ENCODE measurements at places on chromosomes 12 and 14. TPM values are rescaled to one million over a fixed set of nuclear protein-coding genes. Genes with fewer than 3 reads are reported as not detected.

The RBP5 gene
- not detected for total RNA-seq

The KRT6C gene
- total RNA-seq: not detected

The ADAM21 gene
- total RNA-seq: not detected

The KRT75 gene
- not detected for total RNA-seq

The CLEC4D gene
- not detected for total RNA-seq

The KRT74 gene
- 0.15 TPM for total RNA-seq

The CFAP251 gene
- total RNA-seq: 0.30 TPM

The HHIPL1 gene
- 0.05 TPM for total RNA-seq

The TMEM30B gene
- total RNA-seq: 0.30 TPM

The TPPP2 gene
- total RNA-seq: not detected

DNA sequence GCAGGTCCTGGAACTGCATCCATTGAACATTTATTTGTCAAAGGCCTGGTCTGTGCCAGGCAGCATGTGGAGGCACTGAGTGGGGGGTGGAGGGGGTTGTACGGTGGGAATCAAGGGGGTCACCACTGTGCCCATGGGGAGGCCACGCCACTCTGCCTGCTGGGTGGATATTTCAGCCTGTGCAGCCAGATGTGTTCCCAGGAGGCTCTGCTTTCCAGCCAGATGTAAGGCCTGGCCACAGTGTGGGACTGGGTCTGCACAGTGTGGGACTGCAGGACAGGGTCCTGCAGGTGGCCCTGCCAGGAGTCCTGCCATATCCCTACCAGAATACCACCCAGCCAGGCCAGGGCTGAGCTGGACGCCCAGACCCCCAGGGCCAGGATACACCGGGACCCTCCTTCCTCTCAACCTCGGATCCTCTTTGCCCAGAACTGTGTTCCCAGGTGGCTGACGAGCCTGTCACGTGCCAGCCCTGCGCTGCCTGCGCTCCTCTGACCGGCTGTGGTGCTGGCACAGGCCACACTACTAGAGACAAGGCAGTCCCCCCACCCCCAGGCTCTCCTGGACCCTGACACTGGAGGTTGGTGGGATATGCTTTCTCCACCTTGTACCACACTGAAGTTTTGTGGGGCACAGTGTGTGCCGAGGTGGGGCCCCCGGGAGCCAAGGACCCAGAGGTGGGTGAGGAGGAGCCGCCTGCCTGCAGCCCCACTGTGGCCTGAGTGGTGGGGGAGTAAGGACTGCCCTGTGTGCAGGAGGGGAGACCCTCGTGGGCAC, 17.5 kb downstream of the XRCC3 start:
- no peak for DNase-seq

- no peak for DNase-seq
Measured at GRCh38 chr12:111362687-111363475, 6.0 kb downstream of the PHETA1 start.

- DNase-seq: no peak
Measured at GRCh38 chr12:44227616-44228015, 391.7 kb downstream of the TMEM117 start.

- DNase-seq: no peak
Measured at GRCh38 chr12:96378319-96378718, 21.9 kb downstream of the CDK17 start.

DNA sequence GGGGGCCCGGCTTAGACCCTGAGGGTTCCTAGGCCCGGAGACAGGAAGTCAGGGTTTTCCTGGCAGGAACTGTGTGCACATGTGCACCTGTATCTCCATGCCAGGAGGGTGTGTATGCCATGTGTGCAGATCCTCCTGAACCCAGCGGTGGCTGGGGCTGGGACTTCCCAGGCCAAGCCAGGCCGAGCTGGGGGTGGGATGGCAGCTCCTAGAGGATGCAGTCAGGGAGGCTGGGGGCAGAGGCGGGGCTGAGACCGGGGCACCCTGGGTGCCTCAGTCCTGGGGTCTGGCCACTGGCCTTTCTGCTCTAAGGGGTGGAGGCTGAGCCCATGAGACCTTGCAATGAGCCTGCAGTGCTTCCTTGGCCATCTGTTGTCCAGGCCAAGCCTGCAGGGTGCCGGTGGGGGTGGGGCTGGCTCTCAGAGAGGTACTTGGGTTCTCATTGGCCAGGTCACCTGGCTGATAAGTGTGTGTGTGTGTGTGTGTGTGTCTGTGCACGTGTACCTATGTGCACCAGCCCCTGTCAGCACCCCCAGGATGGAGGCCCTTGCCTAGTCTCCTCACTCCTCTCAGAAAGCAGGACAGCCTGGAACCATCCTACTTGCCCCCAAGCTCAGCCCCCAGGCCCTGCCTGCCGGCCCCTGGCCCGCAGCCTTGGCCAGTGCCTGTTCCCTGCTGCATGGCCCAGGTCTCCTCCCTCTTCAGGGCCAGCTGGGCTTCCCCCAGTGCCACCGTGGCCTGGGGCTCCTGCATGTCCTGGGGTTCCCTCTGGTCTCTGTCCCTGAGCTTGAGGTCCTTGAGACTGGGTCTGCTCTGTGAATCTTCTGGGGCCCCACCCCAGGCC, 10.6 kb upstream of the TNFAIP2 start:
- DNase-seq: no peak

DNA sequence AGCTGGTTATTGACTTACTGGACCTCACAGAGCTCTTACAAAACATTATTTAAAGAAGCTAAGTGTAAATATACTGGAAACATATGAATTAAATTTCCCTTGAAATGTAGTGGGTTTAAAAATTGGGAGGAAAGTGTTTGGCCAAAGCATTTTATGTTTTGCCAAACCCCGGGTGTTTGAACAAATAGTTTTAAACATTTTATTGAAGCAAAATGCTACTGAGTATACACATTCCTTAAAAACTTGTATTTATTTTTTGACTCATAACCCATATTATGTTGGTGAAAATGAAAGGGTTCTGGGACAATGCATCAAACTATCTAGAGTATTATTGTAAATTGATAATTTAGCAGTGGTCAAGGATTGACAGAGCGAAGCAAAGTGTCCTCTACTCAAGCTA, 1048.5 kb downstream of the SLC6A15 start:
- no peak for DNase-seq

DNA sequence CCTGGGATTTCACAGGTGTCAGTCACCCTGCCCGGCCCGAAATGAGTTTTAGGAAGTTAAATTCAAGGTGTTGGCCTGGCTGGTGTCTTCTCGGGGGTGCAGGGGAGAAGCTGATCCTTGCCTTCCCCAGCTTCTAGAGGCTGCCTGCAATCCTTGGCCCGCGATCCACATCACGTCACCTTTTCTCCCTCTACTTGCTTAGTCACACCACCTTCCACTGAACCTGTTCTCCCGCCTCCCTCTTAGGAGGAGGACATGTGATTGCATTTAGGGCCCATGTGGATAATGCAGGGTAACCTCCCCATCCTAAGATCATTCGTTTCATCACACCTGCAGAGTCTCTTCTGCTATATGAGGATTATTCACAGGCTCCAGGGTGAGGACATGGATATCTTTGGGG, 25.4 kb upstream of the ATXN2 start:
- no peak for DNase-seq

DNA sequence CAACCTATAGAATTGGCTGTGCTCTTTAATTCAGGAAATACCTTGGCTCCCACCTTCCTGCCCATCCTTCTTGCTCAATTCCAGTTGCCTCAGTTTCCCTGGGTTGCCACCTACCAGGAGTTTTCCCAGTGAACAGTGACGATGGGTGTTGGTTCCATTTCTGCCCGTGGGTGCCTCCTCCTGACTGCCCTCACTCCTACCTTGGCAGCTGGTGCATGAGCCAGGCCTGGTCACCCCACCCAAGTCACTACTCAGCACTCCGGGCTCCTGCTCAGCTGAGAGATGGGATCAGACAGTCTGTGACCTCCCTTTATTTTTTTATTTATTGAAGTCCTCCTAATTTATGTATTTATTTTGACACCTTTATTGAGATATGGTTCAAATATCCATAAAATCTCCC, 31.0 kb upstream of the PTGR2 start:
- DNase-seq: no peak

GRCh38 chr12:69998011-69998410, 173.0 kb downstream of the MYRFL start:
- no peak for DNase-seq

DNA sequence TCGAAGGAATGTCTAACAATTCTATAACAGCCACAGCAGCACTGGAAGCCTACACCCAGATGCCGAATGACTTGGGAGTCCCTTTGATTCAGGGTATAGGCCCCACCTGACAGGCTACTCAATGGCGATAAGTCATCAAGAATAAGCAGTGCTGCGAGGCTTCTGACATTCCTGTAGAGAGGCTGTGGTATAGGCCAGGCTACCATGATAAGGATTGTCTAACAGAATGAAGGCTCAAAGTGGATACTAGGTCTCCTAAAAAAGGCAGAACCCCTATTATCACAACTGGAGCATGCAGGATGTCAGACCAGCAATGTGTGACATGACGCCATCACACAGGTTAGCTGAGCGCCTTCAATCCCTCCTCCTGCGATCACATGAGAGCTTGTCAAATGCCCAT, 53.2 kb downstream of the ZFP36L1 start:
- no peak for DNase-seq

DNA sequence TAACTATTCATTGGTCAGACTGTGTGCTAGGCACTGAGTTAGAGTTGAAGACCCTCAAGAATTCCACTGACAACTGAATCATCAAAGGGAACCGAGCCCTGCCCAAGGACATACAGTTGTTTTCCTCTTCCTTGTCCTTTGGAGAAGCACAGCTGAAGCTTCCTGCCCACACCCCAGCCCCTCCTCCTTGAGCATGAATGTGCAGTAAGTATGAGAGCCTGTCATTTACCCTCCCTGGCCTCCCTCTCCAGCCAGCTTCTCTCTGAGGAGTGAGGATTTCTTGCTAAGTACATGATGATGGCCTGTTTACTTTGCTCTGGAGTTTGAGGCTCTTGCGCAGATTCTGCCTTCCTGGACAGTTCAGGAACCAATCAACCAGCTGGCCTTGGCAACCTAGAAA, 235.2 kb downstream of the CACNA1C start:
- DNase-seq: no peak

DNA sequence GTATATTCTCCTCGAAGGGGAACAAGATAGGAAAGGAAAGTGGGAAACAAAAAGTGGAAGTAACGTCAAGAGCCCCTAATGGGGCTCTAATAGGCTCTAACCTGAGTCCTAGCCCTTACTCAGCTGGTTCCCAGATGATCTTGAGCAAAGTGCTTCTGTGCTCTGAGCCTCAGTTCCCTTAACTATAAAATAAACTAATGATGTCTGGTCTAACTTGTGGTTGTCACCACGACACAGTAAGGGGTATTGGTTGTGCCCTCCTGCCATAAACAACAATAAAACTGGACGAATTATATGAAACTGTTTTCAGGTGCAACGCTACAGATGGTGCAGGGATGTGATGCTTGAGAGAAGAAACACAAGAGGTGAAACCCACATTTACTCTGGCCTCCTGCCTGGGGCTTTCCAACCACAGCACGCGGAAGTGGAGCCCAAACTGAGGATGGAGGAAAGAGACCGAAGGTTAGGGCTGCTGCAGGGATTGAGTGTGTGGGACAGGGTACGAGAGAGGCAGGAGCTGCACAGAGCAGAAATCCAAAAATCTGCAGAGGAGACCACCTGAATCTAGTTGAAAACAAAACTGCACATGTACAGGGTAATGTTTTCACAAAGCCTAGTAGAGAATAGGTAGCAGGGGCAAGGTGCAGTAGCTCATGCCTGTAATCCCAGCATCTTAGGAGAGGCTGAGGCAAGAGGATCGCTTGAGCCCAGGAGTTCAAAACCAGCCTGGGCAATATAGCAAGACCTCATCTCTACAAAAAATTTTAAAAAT, 45.6 kb upstream of the BCL2L14 start:
- peak; percentile 48 for DNase-seq

- peak; percentile 13 for DNase-seq
Measured at GRCh38 chr14:53963320-53964227, 6.9 kb upstream of the BMP4 start.

DNA sequence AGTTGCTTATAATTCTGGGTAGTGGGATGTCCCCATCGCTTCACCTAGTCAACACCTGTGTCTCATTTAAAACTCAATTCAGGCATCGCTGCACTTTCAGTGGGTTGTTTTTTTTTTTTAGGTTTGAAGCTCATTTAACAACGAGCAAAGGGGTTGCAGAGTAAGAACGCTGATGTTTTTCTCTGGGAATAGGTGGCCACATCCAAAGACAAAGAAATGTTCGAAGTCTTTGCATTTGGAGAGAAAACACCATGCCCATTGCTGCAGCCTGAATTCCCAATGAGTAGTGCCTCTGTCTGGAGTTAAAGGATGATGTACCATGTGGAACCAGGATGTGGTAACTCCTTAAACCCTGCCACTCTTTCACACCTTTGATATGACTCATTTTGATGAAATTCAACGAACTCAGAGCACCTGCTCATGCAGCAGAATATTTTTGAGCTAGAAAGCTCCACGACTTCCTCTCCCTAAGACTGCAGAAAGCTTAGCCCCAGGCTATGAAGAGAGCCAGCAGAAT, 35.1 kb upstream of the BATF start:
- DNase-seq: peak; percentile 31

GRCh38 chr12:54229624-54230212, 40.9 kb upstream of the SMUG1 start:
- no peak for DNase-seq

DNA sequence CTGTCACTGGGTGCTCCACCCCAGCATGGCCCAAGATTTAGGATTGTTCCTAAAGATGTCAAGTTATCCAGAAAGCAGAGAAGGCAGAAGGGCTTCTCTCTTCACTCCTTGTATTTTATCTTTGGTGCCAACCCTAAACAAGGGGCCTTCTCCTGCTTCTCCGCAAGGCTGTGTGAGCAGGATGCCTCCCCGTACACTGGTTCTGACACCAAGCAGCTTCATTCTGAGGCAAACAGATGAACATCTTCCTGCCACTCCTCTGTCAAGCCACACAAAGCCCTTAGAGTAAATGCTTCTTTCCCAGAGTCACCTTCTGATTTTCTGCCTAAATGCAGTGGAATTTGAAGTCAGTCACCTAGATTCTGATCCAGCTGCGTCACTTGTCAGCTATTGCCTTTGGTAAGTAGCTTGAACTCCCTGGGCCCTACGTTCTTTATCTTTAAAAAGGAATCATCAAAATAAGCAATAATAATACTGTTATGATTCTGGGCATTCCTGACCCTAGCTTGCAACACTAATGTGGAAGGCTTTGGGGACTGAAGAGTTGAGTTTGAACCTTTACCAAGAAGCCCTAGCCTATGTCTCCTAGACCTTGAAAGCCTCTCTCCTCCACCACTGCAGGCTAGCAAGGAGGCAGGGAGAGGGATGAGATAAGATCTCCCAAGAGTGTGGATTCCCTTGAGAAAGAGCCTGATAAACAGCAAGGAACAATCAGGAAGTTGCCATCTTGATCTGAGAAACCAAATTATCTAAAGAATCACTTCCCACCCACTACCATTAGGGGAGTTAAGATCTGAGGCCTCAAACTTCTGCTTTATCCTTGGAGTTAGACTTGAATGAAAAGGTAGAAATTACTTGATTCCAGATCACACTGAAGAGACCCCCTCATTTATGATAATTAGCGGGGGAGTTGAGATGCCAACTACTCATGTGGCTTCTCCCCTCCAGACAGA, 5.7 kb downstream of the KRT73 start:
- DNase-seq: peak; percentile 2

- no peak for DNase-seq
Measured at GRCh38 chr12:51240971-51241370, 2.3 kb downstream of the DAZAP2 start.

GRCh38 chr12:64058541-64059265, 163.4 kb downstream of the KICS2 start:
- no peak for DNase-seq

- no peak for DNase-seq
Measured at GRCh38 chr12:89439941-89440340, 84.7 kb downstream of the GALNT4 start.
